ENCODE measurements at places on chromosomes 7 and 10.

GRCh38 chr10:26969145-26969926, 108.6 kb upstream of the ABI1 start:
- no peak for DNase-seq
- no peaks in the 10 kb centered on the region for H3K36me3 ChIP-seq
- H3K4me1 ChIP-seq: no peaks in the 10 kb centered on the region
- H3K27ac ChIP-seq: no peak overlapping the region

DNA sequence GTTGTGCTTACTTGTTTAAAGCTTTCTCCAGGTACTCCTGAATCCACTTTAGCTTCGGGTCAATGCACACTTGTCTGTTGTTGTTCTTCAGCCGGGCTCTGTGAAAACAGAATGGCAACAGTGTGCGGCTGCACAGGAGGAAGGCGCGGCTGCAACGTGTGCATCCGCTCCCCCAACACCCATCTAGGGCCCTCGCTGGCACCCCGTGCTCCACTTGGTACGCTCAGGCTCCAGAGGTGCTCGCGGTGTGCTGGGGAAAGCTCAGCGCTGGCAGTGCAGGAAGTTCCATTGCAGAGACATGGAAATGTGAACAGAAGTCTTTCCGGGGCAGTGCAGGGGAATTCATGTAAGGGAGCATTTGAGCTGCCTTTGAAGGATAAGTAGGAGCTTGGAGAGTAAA, 6.3 kb downstream of the CXCL12 start:
- H3K4me1 ChIP-seq: peaks cover 9% of the 10 kb centered on the region
- H3K4me3 ChIP-seq: no peak overlapping the region
- no peak for DNase-seq
- no peaks in the 10 kb centered on the region for H3K27me3 ChIP-seq
- no peak overlapping the region for H3K27ac ChIP-seq

DNA sequence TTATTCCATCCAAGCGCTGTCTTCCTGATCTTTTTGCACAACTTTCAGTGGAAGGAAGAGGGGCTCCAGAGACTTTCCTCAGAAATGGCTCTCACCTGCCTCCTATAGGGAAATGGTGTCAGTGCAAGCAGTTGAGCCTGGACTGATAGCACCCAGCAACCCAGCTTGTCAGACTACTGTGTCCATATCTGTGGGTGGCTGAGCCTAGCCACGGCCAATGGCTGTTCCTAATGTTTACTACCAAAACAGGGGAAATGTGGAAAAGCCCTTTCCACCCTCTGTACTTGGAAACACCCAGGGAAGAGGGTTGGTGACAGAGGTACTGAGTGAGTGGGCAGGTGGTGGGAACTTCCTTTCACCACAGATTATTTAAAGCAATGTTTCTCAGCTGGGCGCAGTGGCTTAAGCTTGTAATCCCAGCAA, 4.3 kb upstream of the YKT6 start:
- H3K27me3 ChIP-seq: no peaks in the 10 kb centered on the region
- no peak overlapping the region for H3K27ac ChIP-seq
- no peak overlapping the region for H3K4me3 ChIP-seq
- no peaks in the 10 kb centered on the region for H3K4me1 ChIP-seq

GRCh38 chr10:14621037-14621436, 153.7 kb downstream of the FAM107B start:
- no peak overlapping the region for H3K4me3 ChIP-seq
- H3K36me3 ChIP-seq: no peaks in the 10 kb centered on the region
- no peaks in the 10 kb centered on the region for H3K4me1 ChIP-seq
- DNase-seq: no peak

GRCh38 chr7:135707570-135707966, 20.4 kb downstream of the SLC13A4 start:
- H3K4me3 ChIP-seq: no peak overlapping the region
- peaks cover 1% of the 10 kb centered on the region for H3K4me1 ChIP-seq
- no peaks in the 10 kb centered on the region for H3K36me3 ChIP-seq
- no peaks in the 10 kb centered on the region for H3K27me3 ChIP-seq
- no peak overlapping the region for H3K27ac ChIP-seq

GRCh38 chr10:17599089-17599488, 18.1 kb downstream of the HACD1 start:
- H3K36me3 ChIP-seq: no peaks in the 10 kb centered on the region
- peak; percentile 2 for DNase-seq
- H3K27me3 ChIP-seq: no peaks in the 10 kb centered on the region
- no peaks in the 10 kb centered on the region for H3K4me1 ChIP-seq
- H3K27ac ChIP-seq: no peak overlapping the region
- no peak overlapping the region for H3K4me3 ChIP-seq

DNA sequence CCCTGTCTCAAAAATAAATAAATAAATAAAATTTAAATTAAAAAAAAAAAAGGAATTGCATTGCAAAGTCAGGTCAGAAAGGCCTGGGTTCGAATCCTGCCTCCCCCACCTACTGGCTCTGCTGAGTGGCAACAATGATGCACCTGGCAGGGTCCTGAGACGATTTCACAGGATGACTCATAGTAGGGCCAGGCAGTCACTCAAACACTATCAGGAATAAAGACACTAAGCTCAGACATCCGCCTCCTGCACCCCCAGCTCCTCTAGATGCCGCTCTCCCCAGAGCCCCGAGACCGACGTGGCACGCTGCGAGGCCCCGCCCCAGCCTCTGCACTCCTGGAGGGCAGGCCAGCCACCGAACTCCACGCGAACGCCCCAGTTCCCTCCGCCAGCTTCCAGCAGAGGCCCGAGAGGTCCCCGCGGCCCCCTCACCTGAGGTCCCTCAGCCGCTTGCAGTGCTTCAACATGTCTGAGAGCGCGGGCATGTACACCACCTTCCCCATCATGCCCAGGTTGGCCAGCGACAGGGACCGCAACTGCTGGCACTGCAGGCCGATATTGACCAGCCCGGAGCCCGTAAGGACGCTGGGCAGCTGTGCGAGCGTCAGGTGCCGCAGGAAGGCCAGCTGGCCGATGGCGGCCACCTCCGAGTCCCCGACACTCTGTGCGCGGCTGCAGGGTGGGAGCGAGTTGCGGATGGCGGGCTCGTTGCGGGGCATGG, 76.6 kb upstream of the TNRC18 start:
- no peaks in the 10 kb centered on the region for H3K27me3 ChIP-seq
- no peak overlapping the region for H3K4me3 ChIP-seq
- H3K36me3 ChIP-seq: peaks cover 31% of the 10 kb centered on the region
- no peak for DNase-seq
- no peak overlapping the region for H3K27ac ChIP-seq

GRCh38 chr7:30142710-30143109, 7.9 kb downstream of the MTURN start:
- H3K4me1 ChIP-seq: no peaks in the 10 kb centered on the region
- no peak for DNase-seq
- no peaks in the 10 kb centered on the region for H3K36me3 ChIP-seq
- no peaks in the 10 kb centered on the region for H3K27me3 ChIP-seq

- H3K4me1 ChIP-seq: no peaks in the 10 kb centered on the region
- no peaks in the 10 kb centered on the region for H3K27me3 ChIP-seq
- no peaks in the 10 kb centered on the region for H3K36me3 ChIP-seq
- no peak for DNase-seq
- H3K27ac ChIP-seq: no peak overlapping the region
Observed at GRCh38 chr7:54888734-54889082, 129.7 kb upstream of the SEC61G start.

GRCh38 chr10:97314671-97315070, 4.4 kb upstream of the FRAT1 start:
- no peaks in the 10 kb centered on the region for H3K27me3 ChIP-seq
- H3K4me1 ChIP-seq: peaks cover 2% of the 10 kb centered on the region
- H3K36me3 ChIP-seq: no peaks in the 10 kb centered on the region
- no peak overlapping the region for H3K4me3 ChIP-seq

GRCh38 chr10:108956149-108956548, 967.2 kb downstream of the XPNPEP1 start:
- no peaks in the 10 kb centered on the region for H3K36me3 ChIP-seq
- H3K4me3 ChIP-seq: no peak overlapping the region

- no peaks in the 10 kb centered on the region for H3K36me3 ChIP-seq
- no peak overlapping the region for H3K27ac ChIP-seq
- no peak for DNase-seq
Observed at GRCh38 chr10:35140727-35141126, 14.1 kb downstream of the CREM start.

- no peak for DNase-seq
- H3K4me1 ChIP-seq: no peaks in the 10 kb centered on the region
- no peaks in the 10 kb centered on the region for H3K36me3 ChIP-seq
- no peak overlapping the region for H3K4me3 ChIP-seq
- H3K27ac ChIP-seq: no peak overlapping the region
Observed at GRCh38 chr7:99788554-99788953, 4.6 kb upstream of the CYP3A4 start.

DNA sequence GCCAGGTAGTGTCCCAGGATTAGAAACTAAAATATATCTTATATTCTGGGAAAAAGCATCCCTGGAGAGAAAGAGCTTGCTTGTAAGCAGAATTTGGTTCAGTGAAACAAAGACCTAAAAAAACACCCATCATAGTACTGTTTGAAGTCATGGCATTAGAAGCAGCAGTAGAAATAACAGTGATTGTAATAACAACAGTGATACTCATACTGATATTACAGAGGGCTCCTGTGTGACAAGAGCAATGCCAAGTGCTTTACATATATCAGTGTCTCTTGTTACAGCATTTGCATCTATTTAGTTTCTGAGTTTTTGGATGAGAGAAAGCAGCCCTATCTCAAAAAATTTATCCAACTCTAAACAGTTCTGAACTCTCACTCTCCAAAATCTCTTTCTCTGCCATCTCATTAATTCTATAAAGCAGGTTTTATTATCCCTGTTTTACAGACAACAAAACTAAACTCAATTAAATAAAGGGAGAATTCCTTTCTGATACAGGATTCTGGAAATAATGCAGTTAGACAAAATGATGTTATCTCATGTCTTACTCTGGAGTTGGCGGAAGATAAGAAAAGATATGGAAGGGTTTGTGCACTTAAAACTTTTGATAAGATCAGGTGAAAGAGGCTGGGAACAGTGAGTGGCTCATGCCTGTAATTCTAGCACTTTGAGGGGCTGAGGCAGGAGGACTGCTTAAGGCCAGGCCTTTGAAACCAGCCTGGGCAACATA, 146.5 kb upstream of the AOAH start:
- no peaks in the 10 kb centered on the region for H3K36me3 ChIP-seq
- no peak overlapping the region for H3K4me3 ChIP-seq
- DNase-seq: no peak

DNA sequence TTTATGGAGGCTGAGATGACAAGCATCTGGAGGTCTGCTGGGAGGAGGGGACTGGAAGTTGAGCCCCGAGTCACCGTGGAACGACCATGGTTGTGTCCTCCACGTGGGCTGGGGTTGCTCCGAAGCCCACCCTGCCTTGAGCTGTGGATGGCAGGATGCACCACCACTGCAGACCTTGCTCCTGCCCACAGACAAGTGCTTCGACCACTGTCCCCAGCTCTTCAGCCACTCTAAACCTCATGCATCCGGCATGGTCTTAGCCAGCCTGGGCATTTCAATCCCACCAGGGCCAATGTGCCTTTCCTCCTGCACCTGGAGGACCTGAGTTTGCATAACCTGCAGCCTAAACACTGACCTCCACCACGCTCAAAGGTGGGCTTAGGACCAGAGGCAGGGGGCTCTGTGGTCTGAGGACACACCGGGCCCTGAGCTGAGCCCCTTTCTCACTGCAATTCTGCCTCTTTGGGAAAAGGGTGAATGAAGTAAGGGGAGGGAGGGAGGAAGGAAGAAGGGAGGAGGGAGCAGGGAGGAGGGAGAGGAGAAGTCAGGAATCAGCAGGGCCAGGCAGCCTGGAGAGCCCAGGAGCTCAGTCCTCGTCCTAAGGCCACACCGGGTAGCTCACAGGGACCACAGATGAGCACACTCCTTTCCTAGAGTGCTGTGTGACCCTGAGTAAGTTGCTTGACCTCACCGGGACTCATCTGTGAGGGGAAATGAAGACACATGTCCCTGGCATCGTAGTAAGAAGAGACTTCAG, 44.8 kb upstream of the DNAAF5 start:
- H3K27ac ChIP-seq: no peak overlapping the region
- H3K4me1 ChIP-seq: no peaks in the 10 kb centered on the region
- H3K36me3 ChIP-seq: peaks cover 8% of the 10 kb centered on the region
- no peak overlapping the region for H3K4me3 ChIP-seq

DNA sequence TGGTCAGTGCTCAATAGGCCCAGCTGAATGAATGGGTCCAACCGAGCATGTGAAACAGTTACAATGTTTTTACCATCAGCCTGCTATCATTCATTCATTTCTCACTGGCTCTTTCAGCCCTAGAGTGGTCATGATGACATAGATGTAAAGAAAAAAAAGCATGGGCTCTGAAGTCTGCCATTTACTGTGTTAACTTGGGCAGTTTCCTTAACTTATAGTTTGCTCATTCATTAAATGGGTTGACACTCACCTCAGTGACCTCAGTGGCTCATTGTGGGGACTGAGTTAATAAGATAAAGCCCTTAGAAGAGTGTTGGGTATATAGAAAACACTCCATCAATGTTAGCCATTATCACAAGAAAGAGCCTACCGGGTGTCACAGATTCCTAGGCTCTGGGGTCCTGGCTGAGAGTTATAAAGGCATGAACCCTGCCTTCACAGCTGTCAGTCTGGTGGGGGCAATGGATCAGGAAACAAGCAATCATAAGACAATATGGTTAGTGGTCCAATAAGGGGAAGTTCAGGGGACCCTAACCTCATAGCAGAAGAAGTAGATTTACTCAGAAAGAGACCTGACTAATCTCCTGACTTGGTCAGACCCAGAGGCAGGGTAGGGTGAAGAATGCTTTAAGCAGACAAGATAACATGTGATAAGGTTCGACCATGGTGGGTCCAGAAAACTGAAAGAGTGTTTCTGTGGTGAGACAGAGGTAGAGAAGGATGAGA, 29.7 kb upstream of the GPAM start:
- DNase-seq: no peak
- no peaks in the 10 kb centered on the region for H3K4me1 ChIP-seq
- H3K36me3 ChIP-seq: no peaks in the 10 kb centered on the region
- no peak overlapping the region for H3K27ac ChIP-seq
- no peak overlapping the region for H3K4me3 ChIP-seq

- H3K27me3 ChIP-seq: no peaks in the 10 kb centered on the region
- H3K4me1 ChIP-seq: no peaks in the 10 kb centered on the region
- no peak overlapping the region for H3K4me3 ChIP-seq
- H3K36me3 ChIP-seq: no peaks in the 10 kb centered on the region
- no peak overlapping the region for H3K27ac ChIP-seq
- no peak for DNase-seq
Observed at GRCh38 chr10:33129996-33130386, 172.0 kb upstream of the ITGB1 start.

DNA sequence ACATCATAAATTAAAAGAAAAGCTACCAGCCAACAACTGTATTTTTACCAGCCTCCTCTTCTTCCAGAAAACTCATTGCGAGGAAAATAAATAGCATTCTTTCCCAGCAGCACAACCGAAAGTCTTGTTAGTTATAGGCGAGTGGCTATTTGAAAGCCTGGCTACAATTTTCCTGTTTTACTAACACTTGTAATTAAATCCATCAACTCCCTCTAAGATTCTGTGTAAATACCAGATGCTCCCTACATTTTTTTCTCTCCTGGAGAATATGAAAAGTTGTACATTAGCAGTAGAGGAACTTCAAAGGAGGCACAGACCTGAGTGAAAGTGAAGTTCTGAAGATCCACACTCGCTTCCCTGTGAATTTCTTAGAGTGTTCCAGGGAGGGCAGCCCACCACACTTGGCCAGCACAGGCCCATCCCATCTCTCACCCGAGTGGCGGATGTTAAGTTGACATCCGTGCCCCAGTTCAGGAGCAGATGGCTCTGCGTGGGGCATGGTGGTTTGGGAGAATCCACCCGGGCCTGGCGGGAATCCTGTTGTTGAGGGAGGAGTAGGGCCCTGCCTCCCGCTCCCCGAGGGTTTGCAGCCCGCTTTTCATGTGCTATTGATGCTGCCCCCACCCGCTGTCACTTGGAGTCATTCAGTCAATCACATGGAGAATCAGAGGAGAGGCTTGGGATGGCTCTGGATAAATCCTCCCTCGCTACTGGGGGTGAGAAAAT, 451.0 kb upstream of the GALNT17 start:
- H3K36me3 ChIP-seq: no peaks in the 10 kb centered on the region
- H3K27ac ChIP-seq: no peak overlapping the region
- peaks cover 20% of the 10 kb centered on the region for H3K27me3 ChIP-seq
- no peaks in the 10 kb centered on the region for H3K4me1 ChIP-seq
- no peak for DNase-seq

All from iPS DF 6.9 (cell line).